Neuronal stem cell (in vitro differentiated cells): ENCODE measurements at places on chromosomes 4 and X.

GRCh38 chr4:29046186-29046585, 1674.0 kb upstream of the PCDH7 start:
- no peak for DNase-seq
- peaks cover 9% of the 10 kb centered on the region for H3K4me1 ChIP-seq
- no peaks in the 10 kb centered on the region for H3K36me3 ChIP-seq
- H3K27me3 ChIP-seq = no peaks in the 10 kb centered on the region

DNA sequence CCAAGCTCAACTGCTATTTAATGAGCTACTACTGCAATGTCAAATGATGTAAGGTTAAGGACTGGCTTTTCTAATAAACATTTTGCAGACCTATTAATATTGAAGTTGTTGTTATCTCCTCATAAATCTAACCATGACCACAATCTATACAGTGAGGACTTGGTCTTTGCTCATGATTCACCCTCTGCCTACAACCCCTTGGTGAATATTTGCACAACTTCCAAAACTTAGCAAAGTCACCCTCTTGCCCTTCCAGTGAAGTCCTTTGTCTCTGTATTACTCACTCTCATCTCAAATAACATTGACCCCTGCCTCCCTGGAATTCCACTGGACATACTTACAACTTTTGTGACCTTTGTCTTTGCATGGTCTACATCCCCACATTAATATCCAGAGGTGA, 204.5 kb downstream of the KCNIP4 start:
- no peaks in the 10 kb centered on the region for H3K36me3 ChIP-seq
- H3K4me1 ChIP-seq = no peaks in the 10 kb centered on the region
- no peak for DNase-seq
- H3K27ac ChIP-seq = no peak overlapping the region

GRCh38 chrX:84118315-84118714, 69.7 kb downstream of the RPS6KA6 start:
- no peaks in the 10 kb centered on the region for H3K4me1 ChIP-seq
- H3K27ac ChIP-seq = no peak overlapping the region
- H3K4me3 ChIP-seq = no peak overlapping the region
- no peaks in the 10 kb centered on the region for H3K36me3 ChIP-seq
- no peak for DNase-seq

DNA sequence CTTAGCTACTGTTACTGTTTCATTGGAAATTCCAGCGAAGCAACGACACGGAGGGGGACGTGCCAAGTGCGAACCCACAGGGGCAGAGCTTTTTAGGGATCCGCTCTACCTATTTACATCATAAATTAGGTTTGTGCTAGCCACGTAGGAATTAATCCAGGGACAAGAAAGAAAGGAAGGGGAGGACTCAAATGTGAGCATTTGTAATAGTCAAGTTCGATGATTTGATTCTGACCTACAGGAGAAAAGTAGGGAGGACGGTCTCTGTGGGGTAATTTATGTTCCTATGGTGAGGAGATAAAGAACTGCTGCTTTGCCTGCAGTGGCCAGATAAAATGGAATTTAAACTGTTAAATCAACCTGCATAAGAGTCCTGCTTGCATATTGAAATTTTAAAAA, 1.7 kb downstream of the INTS6L start:
- peak overlapping the region; percentile 83 for H3K4me3 ChIP-seq
- no peaks in the 10 kb centered on the region for H3K27me3 ChIP-seq
- H3K36me3 ChIP-seq = peaks cover 5% of the 10 kb centered on the region
- H3K27ac ChIP-seq = peak overlapping the region; percentile 51

DNA sequence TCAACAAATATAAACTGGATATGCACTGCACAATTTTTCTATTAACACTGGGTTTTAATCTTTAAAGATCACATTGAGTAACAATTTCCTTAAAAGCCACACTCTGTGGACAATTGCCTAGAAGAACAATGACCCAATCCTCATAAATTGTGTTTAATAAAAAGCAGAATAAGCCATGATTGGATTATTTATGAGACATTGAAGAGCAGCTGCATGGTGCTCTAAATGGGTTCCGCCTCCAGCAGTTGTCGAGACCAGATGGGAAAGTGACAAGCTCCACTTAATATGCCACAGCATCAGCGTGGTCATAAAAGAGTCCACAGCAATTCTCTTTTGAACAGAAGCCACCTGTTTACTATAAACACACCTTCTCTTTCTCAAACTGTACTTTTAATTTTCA, 635.2 kb upstream of the FRG1 start:
- H3K4me3 ChIP-seq = no peak overlapping the region
- H3K36me3 ChIP-seq = no peaks in the 10 kb centered on the region
- H3K27me3 ChIP-seq = no peaks in the 10 kb centered on the region

- H3K27ac ChIP-seq = peak overlapping the region; percentile 89
- DNase-seq = no peak
- H3K4me1 ChIP-seq = no peaks in the 10 kb centered on the region
- H3K27me3 ChIP-seq = no peaks in the 10 kb centered on the region
- peak overlapping the region; percentile 94 for H3K4me3 ChIP-seq
- H3K36me3 ChIP-seq = no peaks in the 10 kb centered on the region
Measured at GRCh38 chrX:118347131-118347530, 1.2 kb downstream of the WDR44 start.

GRCh38 chr4:184406958-184407391, 67.4 kb downstream of the IRF2 start:
- DNase-seq = no peak
- H3K4me1 ChIP-seq = peaks cover 28% of the 10 kb centered on the region
- H3K36me3 ChIP-seq = peaks cover 2% of the 10 kb centered on the region
- no peak overlapping the region for H3K4me3 ChIP-seq
- H3K27me3 ChIP-seq = no peaks in the 10 kb centered on the region

DNA sequence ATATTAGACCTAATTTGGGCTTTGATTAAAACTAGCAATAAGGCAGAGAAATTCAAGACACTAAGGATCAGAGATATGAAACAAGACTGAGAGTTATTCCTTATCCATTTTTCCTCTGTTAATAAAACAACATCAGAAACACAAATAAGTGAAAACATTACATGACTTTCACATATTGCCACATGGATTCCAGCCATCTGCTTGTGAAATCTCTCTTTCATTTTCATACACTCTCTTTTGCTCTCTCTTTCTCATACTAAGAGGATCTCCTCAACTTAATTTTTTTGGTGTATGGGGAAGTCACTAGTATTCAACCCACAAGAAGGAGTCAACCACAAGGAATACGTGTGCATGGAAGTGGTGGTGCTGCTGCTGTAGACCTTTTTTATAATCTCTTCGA, 183.0 kb downstream of the LDB2 start:
- no peaks in the 10 kb centered on the region for H3K27me3 ChIP-seq
- no peaks in the 10 kb centered on the region for H3K36me3 ChIP-seq
- H3K27ac ChIP-seq = no peak overlapping the region
- H3K4me1 ChIP-seq = no peaks in the 10 kb centered on the region
- no peak overlapping the region for H3K4me3 ChIP-seq

DNA sequence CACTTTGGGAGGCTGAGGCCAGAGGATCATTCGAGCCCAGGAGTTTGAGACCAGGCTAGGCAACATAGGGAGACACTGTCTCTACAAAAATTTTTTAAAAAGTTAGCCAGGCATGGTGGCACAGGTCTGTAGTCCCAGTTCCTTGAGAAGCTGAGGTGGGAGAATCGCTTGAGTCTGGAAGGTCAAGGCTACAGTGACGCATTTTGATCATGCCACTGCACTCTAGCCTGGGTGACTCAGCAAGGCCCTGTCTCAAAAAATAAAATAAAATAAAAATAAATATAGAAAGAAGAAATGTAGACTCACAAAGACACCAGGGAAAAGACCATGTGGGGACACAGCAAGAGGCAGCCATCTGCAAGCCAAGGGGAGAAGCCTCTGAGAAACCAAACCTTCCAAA, 42.3 kb upstream of the SLC7A3 start:
- H3K27ac ChIP-seq = no peak overlapping the region
- DNase-seq = no peak
- H3K27me3 ChIP-seq = no peaks in the 10 kb centered on the region
- H3K36me3 ChIP-seq = no peaks in the 10 kb centered on the region

DNA sequence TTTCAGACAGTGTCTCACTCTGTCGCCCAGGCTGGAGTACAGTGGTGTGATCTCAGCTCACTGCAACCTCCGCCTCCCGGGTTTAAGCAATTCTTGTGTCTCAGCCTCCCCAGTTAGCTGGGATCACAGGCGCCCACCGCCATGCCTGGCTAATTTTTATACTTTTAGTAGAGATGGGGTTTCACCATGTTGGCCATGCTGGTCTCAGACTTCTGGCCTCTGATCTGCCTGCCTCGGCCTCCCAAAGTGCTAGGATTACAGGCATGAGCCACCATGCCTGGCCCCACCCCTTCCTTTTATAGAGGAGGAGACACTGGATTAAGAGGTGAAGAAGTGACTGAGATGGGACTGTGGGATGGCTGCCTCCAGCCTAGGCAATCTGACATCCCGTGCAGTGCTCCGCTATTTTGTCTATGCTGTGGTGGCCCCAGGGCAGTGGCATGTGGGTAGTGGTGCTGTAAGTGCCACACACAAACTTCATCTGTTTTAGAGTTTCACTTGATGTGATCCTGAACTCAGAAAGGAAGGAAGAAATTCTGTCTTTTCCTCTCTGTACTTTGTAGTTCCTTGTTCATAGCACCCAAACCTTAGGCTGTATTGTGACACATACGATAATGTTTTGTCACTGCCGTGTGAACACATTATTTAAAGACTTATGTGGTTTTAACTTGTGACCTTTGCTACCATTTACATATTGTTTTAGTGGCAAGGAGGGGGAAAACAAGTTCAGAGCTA, 48.9 kb downstream of the FNIP2 start:
- H3K36me3 ChIP-seq = no peaks in the 10 kb centered on the region
- no peak overlapping the region for H3K27ac ChIP-seq
- no peak for DNase-seq
- no peaks in the 10 kb centered on the region for H3K27me3 ChIP-seq
- no peaks in the 10 kb centered on the region for H3K4me1 ChIP-seq
- H3K4me3 ChIP-seq = no peak overlapping the region

GRCh38 chr4:88629826-88630225, 37.5 kb downstream of the HERC3 start:
- no peaks in the 10 kb centered on the region for H3K4me1 ChIP-seq
- no peaks in the 10 kb centered on the region for H3K27me3 ChIP-seq
- no peak overlapping the region for H3K4me3 ChIP-seq
- no peaks in the 10 kb centered on the region for H3K36me3 ChIP-seq

- DNase-seq = no peak
- no peaks in the 10 kb centered on the region for H3K4me1 ChIP-seq
- H3K27me3 ChIP-seq = no peaks in the 10 kb centered on the region
- no peak overlapping the region for H3K27ac ChIP-seq
- H3K4me3 ChIP-seq = no peak overlapping the region
Measured at GRCh38 chrX:39556056-39556455, 541.7 kb downstream of the BCOR start.

DNA sequence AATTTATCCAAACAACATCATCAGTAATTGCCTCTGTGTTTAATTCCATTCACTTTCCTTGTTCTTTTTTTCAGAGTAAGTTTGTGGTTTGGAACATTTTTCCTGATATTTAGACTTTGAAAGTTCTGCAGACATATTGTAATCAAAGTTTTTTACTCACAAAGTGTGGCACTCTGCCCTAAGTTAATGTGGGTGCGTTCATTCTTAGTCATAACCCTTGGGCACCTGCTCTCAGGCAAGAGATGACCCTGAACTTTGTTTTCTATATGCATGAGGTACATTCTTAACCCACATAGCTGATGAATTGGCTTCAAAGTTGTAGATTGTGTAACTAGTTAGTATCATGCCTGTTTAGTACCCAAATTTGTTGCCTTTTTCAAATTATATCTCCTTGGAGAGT, 424.3 kb downstream of the GRXCR1 start:
- H3K27me3 ChIP-seq = no peaks in the 10 kb centered on the region
- H3K4me3 ChIP-seq = no peak overlapping the region
- H3K4me1 ChIP-seq = no peaks in the 10 kb centered on the region
- no peak for DNase-seq
- no peaks in the 10 kb centered on the region for H3K36me3 ChIP-seq

GRCh38 chr4:178672512-178672911, 1230.3 kb upstream of the AGA start:
- no peaks in the 10 kb centered on the region for H3K4me1 ChIP-seq
- H3K27ac ChIP-seq = no peak overlapping the region
- no peaks in the 10 kb centered on the region for H3K36me3 ChIP-seq
- no peaks in the 10 kb centered on the region for H3K27me3 ChIP-seq
- no peak overlapping the region for H3K4me3 ChIP-seq

- no peaks in the 10 kb centered on the region for H3K36me3 ChIP-seq
- H3K27ac ChIP-seq = no peak overlapping the region
- no peaks in the 10 kb centered on the region for H3K4me1 ChIP-seq
- H3K27me3 ChIP-seq = no peaks in the 10 kb centered on the region
Measured at GRCh38 chr4:135319685-135320084, 1118.1 kb upstream of the PABPC4L start.

GRCh38 chr4:97656044-97656720, 487.1 kb downstream of the STPG2 start:
- H3K27me3 ChIP-seq = no peaks in the 10 kb centered on the region
- no peak overlapping the region for H3K27ac ChIP-seq
- no peak for DNase-seq
- no peaks in the 10 kb centered on the region for H3K4me1 ChIP-seq
- H3K36me3 ChIP-seq = no peaks in the 10 kb centered on the region

GRCh38 chrX:47568656-47569295, 7.8 kb downstream of the ARAF start:
- H3K27me3 ChIP-seq = no peaks in the 10 kb centered on the region
- H3K4me3 ChIP-seq = no peak overlapping the region

- H3K27me3 ChIP-seq = no peaks in the 10 kb centered on the region
- no peak overlapping the region for H3K4me3 ChIP-seq
- no peaks in the 10 kb centered on the region for H3K4me1 ChIP-seq
- H3K36me3 ChIP-seq = peaks cover 15% of the 10 kb centered on the region
- no peak overlapping the region for H3K27ac ChIP-seq
- no peak for DNase-seq
Measured at GRCh38 chrX:56757327-56757726, 28.3 kb downstream of the NBDY start.

DNA sequence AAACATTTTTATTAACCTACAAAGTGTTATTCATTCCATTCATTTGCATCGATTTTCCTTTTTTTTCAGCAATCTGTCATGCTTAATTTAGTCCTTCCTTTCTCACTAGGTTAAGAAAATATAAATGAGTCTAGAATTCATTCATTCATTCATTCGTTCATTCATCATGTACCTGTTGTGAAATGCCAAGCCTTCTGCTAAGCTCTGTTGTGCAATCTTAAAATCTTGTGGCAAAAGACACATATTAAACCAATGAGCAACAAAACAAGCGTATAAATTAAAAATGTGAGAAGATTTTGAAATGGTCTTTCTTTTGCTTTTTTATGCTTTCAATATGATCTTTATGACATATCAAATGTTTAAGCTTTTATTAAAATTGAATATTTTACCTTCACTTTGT, 88.6 kb upstream of the MAD2L1 start:
- H3K36me3 ChIP-seq = no peaks in the 10 kb centered on the region
- H3K4me3 ChIP-seq = no peak overlapping the region
- H3K27me3 ChIP-seq = no peaks in the 10 kb centered on the region
- no peak overlapping the region for H3K27ac ChIP-seq

DNA sequence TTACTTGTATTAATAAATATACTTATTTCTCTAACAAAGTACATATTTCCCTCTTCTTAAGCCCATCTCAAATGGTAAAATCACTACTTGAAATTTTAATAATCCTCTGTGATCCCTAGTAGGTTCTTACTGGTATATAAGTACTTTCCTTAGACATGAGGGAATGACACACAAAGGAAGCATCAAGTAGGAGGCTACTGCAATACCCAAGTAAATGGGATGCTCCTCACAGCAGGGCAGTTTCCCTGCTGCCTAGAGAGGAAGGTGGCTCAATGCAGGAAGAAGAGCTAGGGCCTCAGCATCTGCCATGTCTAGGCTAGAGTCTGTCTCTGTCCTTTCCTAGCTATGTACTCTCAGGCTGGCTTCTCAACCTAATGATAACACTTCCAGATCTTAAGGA, 122.1 kb upstream of the DIPK2B start:
- H3K27ac ChIP-seq = no peak overlapping the region
- DNase-seq = no peak
- H3K4me3 ChIP-seq = no peak overlapping the region

- no peak for DNase-seq
- no peaks in the 10 kb centered on the region for H3K27me3 ChIP-seq
- peaks cover 23% of the 10 kb centered on the region for H3K4me1 ChIP-seq
Measured at GRCh38 chrX:72125331-72126047, 6.2 kb downstream of the RTL5 start.
